Myocyte (in vitro differentiated cells): ENCODE measurements at places on chromosomes 5 and 9. TPM values are rescaled to one million over a fixed set of nuclear protein-coding genes. Genes with fewer than 3 reads are reported as not detected.

PAEP gene
- not detected in 2 replicates for total RNA-seq

REEP2 gene
- 6.4 and 9.1 TPM in 2 replicates for total RNA-seq

WWC1 gene
- 0.03 TPM in 1 of 2 replicates, not detected in the other for total RNA-seq

CDC20B gene
- not detected in 2 replicates for total RNA-seq

RGMB gene
- total RNA-seq = 206 and 220 TPM in 2 replicates

SWI5 gene
- 41.3 and 42.2 TPM in 2 replicates for total RNA-seq

GRCh38 chr9:98706651-98707165 lies 2.0 kb downstream of the GABBR2 start:
- DNase-seq = no peak

DNA sequence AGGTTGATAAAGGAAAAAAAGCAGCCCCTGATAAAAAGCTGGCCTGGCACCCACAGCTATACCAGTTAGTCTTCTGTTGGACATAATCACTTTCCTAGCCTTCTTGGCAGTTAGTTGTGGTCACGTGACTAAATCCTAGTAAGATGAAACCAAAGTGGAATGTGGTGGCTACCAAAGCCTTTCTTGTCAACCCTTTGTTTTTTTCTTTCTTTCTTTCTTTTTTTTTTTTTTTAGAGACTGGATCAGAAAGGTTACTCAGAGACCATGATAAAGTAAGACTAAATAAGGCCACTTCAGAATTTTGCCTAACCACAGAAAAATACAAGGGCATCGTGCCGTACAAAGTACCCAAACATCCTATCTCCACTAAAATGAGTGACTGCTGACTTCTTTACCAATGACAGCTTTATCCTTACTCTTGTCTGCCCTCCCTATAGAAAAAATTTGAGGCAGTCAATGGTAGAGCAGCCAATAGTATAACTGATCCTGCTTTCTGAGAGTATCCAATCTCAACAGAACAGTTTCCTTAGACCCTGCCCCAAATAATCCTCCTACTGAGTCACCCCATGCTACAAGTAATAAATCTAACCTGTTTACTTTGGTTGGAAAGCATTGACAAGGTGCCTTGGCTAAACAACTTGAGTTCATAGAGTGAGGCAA lies 14.2 kb upstream of the KIF27 start:
- peak; percentile 86 for DNase-seq

- no peak for DNase-seq
Observed at GRCh38 chr5:177064500-177065277, 22.0 kb upstream of the FGFR4 start.

GRCh38 chr5:170974461-170974860 lies 112.6 kb downstream of the RANBP17 start:
- DNase-seq = no peak

DNA sequence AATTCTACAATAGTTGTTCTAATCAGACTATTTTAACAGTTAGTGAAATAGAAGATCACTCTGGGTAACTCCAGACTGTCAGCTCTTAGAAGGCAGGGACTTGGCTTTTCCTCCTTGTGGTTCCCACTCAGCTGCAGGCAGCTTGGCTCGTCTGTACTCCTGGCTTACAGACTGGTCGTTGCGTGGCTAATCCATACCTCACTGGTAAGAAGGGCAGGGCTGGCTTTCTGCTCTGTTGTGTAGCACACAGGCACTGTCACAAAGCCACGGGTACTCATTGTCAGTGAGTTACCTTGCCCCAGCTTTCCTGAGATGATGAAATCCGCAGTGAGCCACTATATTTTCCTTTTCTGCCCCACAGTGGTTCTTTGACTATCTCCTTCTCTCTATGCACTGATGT lies 1.8 kb upstream of the PRLR start:
- DNase-seq = no peak

GRCh38 chr9:133468374-133468773 lies 8.6 kb downstream of the CACFD1 start:
- DNase-seq = no peak

DNA sequence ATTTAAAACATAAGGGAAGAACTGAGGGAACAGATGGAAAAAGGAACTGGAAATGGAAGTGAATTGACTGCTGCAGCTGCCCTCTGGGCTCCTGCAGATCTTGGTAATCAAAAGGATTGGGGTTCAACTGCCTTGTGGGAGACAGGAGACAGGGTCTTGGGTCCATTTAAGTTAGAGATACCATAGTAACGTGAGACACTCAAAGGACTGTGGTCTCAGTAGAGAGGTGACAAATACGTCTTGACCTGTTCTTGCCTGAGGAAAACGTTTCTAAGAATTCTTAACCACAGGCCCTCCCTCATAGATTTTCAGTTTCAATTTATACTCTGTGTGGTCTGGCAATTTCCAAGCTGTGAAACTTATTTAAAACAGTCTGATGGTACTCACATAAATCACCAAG lies 100.8 kb upstream of the DHFR start:
- peak; percentile 12 for DNase-seq

GRCh38 chr9:117768750-117769395 lies 64.7 kb downstream of the TLR4 start:
- DNase-seq = peak; percentile 82

DNA sequence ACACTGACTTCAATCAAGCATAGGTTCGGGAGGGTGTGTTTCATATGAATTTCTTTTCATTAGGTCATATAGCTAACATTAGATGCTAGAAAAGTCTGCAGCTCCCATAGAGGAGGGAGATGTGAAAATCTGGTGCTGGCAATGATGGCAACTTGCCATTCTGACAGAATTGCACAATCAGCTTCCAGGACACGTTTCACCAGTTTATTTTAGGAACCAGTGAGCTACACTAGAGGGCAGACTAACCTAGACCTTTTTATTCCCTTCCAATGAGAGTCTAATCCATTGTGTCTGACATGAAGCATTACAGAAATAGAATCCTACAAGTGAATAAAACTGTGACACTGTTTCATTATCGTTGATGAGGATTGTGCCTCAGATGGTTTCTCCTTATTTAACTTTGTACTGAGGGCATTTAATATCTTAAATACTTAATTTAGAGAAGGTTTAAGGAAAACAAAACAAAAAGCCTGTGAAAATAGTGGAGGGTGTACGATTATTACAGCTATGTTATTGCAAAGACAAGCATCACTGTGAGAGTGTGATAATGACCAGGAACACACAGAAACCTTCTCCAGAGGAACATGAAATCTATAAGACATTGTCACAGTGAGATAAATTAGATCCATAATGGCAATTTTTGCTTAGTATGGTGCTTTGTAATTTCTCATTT lies 363.3 kb upstream of the RPS23 start:
- peak; percentile 87 for DNase-seq

GRCh38 chr5:84028093-84028492 lies 307.4 kb upstream of the HAPLN1 start:
- DNase-seq = no peak

- DNase-seq = no peak
Observed at GRCh38 chr5:13932561-13932960, 11.9 kb downstream of the DNAH5 start.

GRCh38 chr5:135488727-135489465 lies 36.7 kb upstream of the TIFAB start:
- peak; percentile 63 for DNase-seq

DNA sequence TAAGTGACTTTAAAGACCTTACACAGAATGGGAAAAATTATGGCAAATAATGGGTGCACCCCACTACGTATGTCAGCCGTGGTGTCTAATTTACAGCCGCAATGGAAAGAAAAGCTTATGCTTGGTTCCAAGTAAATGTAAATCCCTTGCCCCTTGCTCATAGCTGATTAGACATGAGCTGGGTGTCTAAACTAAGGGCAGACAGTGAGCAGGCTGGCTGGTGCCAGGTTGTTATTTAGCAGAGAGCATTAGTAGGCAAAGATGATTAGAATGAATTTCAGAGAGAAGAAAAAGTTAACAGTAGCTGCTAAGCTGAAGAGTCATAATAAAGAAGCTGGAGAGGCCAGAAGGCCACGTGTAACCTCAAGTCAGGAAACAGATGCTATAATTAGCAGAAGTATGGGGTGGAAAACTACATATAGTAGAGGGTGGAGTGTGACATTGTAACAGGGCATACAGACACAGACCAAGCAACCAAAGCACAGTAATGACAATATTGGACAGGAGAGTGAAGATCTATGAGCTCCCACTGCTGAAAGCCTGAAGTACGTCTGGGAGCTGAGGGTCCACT lies 257.7 kb downstream of the MCTP1 start:
- DNase-seq = no peak

- DNase-seq = no peak
Observed at GRCh38 chr5:167968837-167969236, 322.6 kb upstream of the WWC1 start.
